Hepatic stellate cell (primary cell): ENCODE measurements at places on chromosomes 3 and 15.
A peak's percentile ranks its signal among the peaks of the same experiment; 100 is the strongest.

DNA sequence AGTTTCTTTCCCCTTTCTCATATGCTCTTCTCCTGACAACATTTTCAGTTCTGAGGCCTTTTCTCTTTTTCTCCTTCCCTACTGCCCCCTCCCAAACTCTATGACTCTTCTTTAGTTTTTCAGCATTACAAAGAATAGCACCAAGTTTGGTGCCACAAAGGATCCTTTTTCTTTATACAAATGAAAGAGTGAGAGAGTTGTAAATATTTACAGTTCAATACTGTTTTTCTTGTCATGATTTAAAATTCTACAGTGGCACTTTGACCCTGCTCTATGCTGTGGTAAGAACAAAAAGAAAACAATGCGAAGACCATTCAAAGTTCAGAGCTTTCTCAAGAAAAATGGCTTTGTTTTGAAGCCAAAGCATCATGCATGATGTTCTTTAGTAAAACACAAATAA lies 667.9 kb upstream of the SGO1 start:
- DNase-seq, result no peak

GRCh38 chr3:108488631-108489030 lies 21.8 kb downstream of the MYH15 start:
- no peak for DNase-seq

- DNase-seq, result peak; percentile 42
Measured at GRCh38 chr3:115436767-115437301, 186.5 kb upstream of the GAP43 start.

DNA sequence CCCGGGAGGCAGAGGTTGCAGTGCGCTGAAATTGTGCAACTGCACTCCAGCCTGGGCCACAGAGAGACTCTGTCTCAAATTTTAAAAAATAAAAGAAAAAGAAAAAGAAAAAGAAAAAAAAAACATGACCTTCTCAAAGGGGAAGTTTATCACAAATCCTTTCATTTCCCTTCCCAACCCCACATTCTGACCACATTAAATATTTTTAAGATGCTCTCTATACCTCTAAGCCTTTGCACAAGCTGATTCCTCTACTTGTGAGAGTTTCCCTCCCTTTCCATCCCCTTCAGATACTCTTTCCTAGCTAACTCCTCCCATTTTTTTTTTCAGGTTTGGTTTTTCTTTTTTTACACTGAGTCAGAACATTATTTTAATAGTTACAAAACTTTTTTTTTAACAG lies 4.0 kb downstream of the HIGD1A start:
- no peak for DNase-seq

GRCh38 chr3:123743121-123743520 lies 141.0 kb downstream of the MYLK start:
- no peak for DNase-seq

DNA sequence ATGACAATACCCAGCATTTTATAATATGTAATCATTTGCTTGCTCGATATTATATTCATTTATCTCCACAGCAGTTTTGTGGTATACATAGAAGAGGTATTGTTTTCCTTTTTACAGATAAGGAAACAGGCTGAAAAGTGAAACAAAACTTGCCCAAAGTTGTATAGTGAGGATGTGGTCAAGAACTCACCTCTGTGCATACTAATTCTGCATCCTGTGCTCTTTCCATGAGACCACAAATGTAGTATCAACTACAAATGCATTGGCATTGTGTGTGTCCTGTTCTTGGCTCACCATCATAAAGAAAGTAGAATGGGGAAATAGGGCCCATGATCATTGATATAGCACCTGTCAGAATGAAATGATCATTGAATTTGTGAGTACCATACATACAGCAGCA lies 167.3 kb downstream of the NECTIN3 start:
- no peak for DNase-seq

DNA sequence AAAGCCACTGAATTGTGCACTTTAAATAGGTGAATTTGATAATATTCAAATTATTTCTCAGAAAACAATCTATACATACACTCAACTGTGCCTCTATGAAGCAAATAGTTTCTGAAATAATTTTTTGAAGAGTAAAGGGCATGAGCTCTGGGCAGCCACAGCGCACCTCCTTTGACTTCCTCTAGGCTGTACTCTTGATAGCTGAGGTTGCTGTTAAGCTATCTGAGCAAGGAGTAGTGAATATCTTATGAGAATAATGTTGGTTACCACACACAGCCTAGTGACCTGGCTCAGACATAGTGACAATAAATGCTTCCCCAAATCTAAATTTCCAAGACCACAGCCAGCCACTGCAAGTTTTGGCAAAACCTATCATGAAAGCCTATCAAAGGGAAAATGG lies 11.6 kb upstream of the SEC61A1 start:
- DNase-seq, result no peak

GRCh38 chr3:186418671-186419145 lies 56.7 kb upstream of the DGKG start:
- no peak for DNase-seq

DNA sequence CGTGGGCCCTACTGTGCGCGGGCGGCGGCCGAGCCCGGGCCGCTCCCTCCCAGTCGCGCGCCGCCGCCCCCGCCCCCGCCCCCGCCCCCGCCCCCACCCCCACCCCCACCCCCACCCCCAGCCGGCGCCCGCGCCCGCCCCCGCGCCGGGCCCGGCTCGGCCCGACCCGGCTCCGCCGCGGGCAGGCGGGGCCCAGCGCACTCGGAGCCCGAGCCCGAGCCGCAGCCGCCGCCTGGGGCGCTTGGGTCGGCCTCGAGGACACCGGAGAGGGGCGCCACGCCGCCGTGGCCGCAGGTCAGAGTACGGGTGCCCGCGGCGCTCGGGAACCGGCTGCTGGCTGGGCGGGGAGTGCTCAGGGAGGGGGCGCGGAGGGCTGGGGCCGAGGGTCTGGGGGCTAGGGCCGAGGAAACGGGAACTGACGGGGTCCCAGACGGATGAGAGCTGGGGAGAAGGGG lies 1.1 kb upstream of the PPARG start:
- peak; percentile 52 for DNase-seq

DNA sequence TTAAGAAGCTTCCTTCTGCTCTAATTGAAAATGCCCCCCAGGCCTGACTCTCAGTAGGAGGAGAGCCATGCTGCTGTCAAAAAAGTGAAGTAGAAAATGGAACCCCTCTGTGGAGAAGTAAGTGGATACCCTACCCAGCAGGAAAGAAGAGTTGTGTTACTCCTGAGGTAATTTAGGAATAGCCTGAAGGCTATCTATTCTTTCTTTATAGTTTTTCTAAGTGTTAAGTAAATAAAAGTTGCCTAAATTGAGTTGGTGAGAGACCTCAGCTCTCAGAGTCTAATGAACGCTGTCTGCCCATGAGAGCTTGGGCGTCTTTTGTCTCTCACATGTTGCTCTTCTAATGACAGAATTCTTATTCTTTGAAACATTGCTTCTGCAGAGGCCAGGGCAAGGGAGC lies 116.2 kb downstream of the NSUN3 start:
- DNase-seq, result no peak

GRCh38 chr3:149377408-149378364 lies at the start of gene TM4SF1:
TSS of gene TM4SF1 (minus strand) at chr3:149377649. CDS start at chr3:149377547, 102 bp downstream.
- DNase-seq, result peak; percentile 92

DNA sequence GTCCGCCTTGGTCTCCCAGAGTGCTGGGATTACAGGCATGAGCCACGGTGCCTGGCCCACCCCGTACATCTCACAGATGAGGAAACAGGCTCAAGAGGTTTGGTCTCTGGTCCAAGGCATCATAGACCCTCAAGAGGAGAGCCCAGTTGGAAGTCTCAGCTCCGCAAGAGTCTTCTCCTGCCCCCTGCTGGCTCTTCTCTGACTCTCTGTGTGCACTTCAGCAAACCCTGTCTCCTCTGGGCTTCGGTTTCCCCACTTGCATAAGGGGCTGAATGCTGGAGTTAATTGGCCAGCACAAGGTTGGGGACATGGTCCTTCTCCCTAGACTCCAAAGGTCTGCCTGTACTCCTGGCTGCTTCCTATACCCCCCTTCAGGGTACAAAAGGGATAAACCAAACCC lies 3.9 kb downstream of the MST1R start:
- no peak for DNase-seq

GRCh38 chr3:120773932-120774331 lies 31.4 kb downstream of the GTF2E1 start:
- DNase-seq, result no peak

- DNase-seq, result no peak
Measured at GRCh38 chr15:40050788-40051470, 11.9 kb upstream of the SRP14 start.

DNA sequence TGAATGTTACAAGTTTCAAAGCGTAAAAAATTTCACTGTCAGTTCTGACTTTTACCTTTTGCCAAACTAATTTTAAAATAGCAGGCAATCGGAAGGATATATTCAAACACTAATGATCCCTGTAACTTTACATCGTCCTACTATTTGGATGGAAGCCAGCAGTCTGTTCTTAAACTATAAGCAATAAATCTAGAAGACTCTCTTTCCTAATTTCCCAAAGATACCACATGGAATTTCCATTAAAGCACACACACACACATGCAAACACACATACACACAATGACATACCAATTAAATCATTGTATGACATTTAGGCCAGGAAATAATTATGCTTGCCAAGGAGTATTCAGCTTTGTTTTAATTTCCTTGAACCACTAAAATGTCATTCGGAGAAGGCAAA lies 32.0 kb downstream of the IL17RD start:
- no peak for DNase-seq

GRCh38 chr3:172307141-172307560 lies 141.1 kb downstream of the GHSR start:
- no peak for DNase-seq

DNA sequence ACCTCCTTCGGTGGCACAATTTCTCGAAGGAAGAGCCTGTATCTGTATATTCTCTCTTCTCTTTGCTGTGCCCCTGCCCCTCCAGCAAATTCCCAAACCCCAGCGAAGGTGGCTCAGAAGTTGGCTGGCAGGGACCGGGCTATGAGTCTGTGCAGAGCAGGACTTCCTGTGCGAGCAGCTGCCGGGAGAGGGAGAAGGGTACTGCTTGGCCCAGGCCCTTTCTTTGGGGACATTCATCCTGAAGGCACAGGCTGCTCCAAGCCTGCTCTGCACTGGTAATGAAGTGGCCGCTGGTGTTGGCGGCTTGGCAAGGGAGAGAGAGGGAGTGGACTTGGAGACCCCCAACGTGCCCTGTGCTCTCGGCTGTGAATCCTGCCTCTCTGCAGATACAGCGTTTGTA lies 1.5 kb downstream of the SLC6A11 start:
- DNase-seq, result no peak

- no peak for DNase-seq
Measured at GRCh38 chr3:193782276-193782647, 189.3 kb downstream of the OPA1 start.

DNA sequence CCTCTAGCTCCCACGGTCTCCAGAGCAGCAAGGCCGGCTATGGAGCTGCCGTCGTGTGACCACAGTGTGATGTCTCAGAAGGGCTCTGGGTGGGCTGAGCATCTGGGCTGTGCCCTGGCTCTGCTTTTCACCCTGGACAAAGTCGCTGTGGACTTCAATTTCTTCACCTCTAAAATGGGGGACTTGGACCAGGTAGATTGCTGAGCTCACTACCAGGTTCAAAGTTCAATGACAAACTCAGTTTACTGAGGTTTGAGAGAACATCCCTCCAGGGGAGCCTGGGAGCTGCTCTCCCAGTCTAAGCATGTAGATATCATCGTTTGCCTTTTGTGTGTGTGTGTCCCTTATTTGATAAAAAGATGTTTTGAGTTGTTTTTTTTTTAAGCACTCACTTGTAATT lies 25.1 kb downstream of the RLBP1 start:
- DNase-seq, result no peak

DNA sequence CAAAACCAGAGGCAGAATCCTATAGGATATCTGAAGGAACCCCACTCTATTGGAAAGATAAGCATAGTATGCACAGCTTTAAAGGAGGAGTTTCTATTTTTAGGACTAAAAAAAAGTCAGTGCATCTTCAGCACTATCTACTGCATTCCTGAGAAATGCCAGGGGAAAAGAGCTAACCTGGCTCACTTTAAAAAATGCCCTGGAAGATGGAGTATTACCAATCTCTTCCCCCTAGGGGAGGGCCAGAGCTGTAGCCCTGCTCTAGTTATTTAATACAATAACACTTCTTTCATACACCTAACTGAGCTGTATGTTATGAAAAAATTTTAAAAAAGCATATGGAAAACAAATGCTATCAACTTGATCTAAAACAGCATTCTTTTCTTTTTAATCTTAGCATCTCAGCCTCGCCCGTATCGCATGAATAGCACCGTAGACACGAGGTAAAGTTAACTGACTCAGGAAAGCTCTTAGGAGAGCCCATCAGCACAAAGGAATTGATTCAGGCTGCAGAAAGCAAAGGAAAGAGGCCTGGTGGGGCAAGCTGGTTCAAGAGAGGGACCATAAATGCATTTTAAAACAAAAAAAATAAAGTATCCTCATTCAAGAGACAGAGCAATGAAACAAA lies 50.2 kb downstream of the TGM4 start:
- DNase-seq, result no peak

DNA sequence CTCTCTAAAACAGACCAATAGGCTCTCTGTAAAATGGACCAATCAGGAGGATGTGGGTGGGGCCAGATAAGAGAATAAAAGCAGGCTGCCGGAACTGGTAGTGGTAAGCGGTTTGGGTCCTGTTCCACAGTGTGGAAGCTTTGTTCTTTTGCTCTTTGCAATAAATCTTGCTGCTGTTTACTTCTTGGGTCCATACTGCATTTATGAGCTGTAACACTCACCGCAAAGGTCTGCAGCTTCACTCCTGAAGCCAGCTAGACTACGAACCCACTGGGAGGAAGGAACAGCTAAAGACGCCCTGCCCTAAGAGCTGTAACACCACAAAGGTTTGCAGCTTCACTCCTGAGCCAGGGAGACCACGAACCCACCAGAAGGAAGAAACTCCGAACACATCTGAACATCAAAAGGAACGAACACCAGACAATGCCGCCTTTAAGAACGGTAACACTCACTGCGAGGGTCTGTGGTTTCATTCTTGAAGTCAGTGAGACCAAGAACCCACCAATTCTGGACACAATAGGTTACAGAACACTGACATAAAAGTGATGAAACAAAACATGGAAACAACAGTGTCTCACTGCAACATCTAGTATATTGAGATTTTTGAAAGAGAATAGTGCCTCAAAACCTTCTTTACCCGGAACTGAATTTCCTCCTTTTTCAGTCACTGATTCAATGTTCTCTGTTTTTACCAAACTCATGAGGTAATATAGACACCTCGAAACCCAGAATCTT lies 28.8 kb upstream of the PLSCR2 start:
- DNase-seq, result no peak

GRCh38 chr3:187781001-187781400 lies 35.7 kb upstream of the BCL6 start:
- DNase-seq, result no peak

DNA sequence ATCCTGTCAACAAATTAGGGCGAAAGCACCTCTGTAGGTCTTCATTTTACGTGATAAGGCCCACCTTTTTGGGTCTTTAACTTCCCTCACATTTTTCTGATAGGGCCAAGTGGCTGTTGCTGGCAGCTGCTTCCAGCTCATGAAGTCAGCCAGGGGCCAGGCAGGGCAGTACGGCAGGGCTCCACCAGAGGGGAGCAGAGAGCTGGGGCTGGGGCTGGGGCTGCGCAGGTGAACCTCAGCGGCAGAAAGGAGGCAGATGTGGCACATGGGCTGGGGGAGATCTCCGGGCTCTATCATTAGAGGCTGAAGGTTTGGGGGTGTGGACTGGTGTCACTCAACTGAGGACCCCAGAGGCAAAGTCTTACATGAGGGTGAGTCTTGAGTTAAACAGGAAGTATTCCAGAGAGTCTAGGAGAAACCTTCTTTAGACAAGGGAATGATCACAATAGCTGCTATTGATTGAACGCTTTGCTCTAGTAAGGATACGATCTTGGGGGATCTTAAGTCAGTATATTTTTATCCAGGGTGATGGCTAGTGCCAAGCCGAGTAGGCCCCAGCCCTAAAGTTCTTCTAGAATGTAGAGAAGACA lies 62.8 kb upstream of the MEX3B start:
- DNase-seq, result peak; percentile 76
